NCI-H526 treated with DMSO at 0.1 percent for 48 hours (cell line): ENCODE measurements at places on chromosomes 16 and 17.

DNA sequence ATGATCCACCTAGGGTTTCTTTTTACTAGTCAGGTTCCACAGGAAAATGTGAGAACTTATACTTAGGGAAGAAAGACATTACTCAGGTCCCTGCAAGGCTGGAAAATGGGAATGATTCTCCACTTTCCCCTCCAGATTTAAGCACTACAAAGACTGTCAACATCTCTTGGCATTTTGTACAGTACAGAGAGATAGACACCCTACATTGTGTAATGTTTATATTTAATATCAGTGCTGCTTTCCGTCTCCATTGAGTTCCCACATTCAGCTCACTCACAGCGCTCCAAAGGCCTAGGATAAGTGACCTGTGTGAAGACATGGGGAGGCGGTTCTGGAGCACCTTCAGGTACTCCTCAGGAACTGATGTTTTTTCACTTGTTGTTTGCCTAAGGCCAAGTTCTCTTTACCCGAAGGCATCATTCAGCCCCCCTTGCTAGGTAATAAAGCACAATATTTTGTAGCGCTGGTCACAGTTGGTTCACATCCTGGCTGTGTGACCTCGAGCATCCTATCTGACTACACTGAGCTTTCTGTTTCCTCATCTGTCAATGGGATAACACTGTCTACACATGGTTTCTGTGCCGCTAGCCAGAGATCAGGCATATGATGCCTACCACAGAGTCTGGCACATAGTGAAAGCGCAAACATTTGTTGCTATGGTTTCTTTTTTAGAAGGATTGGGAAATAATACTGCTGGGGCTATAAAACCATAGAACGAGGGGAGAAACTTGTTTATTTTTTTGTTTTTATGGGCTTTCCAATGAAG lies 226.6 kb downstream of the ZFHX3 start:
- no peak for DNase-seq

DNA sequence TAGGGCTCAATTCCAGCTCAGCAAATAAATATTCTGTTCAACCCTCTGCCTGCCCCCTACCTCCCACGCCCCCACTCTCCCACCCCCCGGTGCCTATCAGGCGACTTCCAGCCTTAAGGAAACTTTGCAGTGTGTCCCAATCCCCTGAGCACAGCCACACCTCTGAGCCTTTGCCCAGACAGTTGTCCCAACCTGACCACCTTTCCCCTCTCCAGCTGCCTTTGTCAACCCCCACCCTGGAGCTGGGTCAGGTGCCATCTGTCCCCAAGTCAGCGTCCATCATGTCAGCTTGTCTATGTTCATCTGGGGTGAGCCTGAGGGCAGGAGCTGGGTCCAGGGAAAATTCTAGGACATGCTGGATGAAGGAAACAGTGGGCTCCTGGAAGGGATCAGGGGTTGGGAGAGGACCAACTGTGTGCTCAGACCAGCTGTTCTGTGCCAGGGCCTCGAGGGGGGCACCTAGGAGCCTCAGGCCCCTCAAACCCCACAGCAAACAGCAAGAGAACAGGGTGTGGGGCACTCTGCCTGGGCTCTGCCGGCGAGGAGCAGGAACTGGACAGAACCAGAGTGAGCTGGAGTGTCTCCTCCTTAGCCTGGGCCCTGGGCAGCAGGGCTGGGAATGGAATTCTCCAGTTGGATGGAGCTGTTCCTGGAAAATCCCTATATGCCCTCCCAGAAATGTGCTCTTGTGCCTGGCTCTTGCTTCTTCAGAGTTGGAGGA lies 17.8 kb downstream of the CDH16 start:
- no peak for DNase-seq

DNA sequence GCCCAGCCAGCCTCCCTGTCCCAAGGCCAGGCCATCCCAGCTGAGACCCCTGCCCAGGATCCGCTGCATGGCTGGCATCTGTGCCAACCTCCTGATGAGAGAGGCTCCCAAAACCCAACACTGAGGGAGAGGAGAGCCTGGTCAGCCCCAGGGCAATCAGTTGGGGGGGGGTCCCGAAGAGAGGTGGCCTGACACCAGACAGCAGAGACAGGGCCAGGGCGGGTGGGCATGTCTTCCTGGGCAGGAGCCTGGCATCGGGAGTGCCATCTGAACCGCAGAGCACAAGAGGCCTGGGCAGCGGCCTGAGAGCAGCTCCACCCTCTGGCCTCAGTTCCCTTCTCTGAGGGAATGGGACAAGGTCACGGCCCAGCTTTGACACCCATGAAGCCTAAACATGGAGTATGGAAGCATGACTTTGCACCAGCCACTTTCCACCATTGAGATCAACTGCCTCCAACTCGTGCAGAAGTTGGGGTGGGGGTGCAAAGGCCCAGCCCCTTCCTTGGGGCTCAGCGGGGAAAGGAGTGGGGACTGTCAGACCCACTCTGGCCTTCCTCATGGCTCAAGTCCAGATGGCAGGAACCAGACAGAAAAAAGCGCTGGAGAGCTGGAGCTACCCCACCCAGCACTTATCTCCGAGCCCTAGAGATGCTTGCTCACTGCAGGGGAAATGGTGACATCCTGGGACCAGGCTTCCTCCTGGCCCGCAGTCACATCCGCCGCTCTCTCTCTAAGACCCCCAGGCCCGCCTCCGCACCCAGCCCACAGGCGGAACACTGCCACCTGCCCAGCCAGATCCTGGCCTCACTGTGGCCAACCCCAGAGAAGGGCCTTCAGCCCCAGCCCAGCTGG lies 9.7 kb downstream of the RHBDF2 start:
- DNase-seq = no peak

- DNase-seq = no peak
Observed at GRCh38 chr16:75798714-75799113, 72.4 kb upstream of the CPHXL start.

GRCh38 chr16:18047761-18048160 lies 288.8 kb downstream of the NPIPA8 start:
- no peak for DNase-seq

DNA sequence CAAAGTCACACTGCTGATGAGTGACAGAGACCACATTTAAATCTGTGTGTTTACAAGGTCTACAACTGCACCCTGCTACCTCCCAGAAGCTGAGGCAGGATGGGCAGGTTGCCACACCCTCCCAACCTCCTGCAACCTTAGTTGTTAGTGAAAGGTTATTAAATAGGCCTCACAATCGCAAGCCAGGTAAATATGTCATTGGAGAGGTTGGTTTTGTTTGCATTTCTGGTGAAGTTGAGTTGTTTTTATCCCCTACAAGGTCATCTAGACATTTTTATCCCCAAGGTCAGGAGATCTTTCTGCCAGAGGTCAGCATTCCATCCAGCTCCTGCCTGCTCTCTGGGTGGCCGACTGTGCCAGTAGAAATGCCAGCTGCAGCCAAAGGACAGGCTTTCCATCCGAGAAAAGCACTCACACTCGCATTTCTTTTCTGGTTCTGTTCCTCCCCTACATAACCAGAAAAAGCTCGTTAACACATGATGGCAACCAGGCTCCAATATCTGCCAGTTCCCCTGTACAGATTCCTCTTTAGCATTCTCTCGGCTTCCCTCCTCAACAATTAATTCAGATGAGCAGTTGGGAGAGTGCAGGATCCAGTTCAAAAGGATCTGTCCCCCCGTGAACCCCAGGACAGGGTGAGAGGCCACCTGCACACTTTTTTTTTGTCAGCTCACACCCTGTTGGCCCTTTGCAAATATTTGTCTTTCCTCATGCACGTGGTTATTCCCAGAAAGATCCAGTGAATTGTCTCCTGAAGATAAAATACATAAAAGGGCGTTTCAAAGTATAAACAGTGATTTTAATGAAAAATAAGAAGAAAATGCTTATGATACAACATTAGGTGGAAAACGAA lies 562.8 kb downstream of the MAF start:
- DNase-seq = no peak

DNA sequence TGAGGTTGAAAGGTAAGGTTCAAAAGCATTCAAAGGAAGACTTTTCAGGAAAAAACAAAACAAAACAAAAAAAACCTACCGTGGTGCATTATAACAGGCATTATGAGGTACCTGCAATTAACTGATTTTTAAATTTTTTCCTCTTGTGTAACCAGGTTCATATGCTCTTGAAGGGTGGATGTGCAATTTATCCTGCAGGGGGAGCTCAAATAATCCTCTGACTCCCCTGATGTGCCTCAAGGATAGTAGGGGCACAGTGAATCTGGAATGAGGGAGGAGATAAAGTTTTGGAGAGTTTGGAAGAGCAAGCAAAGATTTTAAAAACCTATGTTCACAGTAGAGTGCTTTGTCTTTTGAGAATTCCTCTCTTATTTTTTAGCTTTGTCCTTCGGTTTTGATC lies 1349.4 kb downstream of the CDH8 start:
- no peak for DNase-seq

DNA sequence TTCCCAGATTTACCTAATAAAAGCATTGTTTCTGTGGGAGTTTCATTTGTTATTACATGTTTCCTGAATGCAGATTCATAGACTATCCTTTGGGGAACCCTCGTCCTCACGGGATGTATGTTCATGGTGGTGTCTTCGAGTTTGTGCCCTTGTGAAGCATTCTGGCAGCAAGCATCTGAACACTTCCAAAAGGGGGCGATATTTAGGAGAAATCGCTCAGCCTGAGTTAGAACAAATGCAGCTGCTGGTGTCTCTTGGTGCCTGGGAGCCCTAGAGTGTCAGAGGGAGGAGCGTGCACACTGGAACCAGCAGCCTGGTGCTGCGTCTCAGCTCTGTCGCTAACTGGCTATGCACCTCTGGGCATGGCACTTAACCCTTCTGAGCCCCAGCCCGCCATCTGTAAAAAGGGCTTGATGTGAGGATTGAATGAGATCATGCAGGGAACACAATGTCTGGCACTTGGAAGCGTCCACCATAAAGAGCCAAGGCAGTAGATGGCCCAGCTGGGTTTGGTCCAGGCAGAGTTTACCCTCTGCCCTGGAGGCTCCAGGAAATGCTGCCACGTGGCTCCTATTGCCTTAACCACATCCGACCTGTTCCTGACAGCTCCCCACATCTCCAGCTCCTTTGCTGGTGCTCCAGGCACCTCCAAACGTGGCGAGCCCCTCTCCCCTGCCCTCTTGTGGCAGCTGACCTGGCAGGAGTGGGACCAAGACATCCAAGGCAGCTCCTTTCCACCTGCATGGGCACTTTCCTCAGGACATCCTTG lies 25.0 kb upstream of the C16orf78 start:
- DNase-seq = no peak

- DNase-seq = no peak
Observed at GRCh38 chr16:49844359-49844758, 11.6 kb downstream of the ZNF423 start.

GRCh38 chr17:59814685-59815084 lies 78.1 kb downstream of the TUBD1 start:
- no peak for DNase-seq

- no peak for DNase-seq
Observed at GRCh38 chr16:1817276-1817589, 9.4 kb downstream of the HAGH start.

- DNase-seq = no peak
Observed at GRCh38 chr17:4045487-4045886, 81.2 kb upstream of the ATP2A3 start.

- DNase-seq = no peak
Observed at GRCh38 chr16:88327561-88328312, 55.0 kb upstream of the ZNF469 start.

DNA sequence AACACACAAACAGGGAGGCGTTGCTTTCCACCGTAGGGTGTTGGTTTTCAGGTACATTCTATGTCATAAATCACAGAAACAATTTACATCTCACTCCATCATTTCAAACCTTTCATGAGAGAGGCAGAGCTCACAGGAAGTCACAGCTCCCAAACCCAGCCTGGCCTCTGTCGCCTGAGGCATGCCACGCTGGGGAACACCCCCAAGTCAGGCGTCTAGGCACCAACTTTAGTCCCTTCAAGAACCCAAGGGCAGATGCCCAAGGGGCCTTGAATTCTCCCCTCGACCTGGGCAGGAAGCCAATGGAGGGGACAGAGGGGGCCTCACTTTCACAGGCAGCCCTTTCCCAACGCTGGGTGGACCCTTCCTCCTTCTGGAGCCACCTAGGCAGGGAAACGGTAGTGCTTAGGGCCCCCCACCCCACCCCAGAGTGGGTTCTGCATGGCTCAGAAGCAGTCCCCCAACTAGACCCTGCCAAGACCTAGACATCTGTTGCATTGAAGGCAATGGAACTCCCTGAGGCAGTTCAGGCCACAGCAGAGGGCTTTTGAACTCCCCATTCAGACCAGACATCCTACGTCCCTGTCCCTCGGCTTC lies 10.6 kb downstream of the TBX4 start:
- DNase-seq = no peak

DNA sequence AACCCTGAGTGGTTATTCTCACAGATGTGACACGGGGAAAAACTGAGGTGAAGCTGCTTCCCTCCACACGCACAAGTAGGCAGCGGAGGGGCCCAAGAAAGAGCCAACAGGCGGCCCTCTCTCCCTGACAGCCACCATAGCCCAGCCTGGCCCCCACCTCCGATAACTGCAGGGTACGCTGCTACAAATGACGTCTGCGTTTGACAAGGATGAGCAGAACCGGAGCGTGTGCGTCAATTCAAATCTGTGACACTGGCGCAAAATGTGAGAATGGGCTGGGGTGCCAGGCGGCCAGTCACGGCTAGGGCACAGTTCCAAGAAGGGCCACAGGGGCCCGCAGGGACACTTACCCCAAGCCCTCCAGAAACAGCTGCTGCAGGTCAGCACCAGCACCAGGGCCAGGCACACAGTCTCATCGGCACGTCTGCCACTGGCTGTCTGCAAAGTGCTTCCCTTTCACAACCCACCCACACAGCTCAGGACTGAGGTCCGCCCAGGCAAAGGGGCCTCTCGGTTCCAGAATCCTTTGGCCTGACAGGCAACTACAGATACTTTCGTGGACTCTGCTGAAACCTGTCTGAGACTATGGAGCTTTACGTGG lies 14.4 kb downstream of the AXIN1 start:
- DNase-seq = no peak

GRCh38 chr16:81729451-81729850 lies 49.6 kb upstream of the PLCG2 start:
- DNase-seq = no peak

GRCh38 chr17:48790607-48791127 lies 26.4 kb downstream of the TTLL6 start:
- no peak for DNase-seq

GRCh38 chr17:17325816-17326215 lies 22.6 kb downstream of the NT5M start:
- DNase-seq = no peak

- DNase-seq = no peak
Observed at GRCh38 chr17:41894791-41895331, 23.9 kb downstream of the ACLY start.

DNA sequence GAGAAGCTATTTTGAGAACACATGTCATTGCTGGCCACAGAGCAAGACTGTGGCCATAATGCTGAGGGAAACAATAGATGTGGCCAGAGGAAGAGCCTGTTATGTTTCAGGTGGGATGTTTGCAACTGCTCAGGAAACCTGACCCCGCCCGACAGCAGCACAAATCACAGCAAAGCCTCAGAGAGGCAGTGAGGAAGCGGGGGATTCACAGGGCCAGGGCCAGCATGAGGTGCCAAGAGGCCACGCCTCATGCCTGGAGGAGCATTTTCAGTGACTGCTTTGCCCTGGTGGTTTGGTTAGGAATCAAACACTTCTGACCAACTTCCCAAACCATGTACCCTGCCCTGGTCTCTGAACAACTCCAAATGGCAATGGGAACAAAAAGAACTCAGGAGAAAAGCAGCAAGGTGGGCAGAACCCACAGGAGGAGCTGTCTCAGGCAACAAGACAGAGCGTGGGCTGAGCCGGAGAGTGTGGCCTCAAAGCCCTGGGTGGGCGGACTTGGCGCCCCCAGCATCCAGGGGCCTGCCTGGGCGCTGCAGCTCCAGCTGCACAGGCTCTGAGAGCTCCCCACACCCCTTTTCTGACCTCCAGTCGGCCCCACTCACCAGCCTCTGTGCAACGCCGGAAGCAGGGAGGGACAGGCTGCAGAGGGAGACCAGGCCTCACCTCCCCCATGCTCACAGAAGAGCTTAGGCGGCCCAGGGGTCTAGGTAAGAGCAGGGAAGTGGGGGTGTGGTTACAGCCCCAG lies 20.6 kb downstream of the HIC1 start:
- DNase-seq = no peak
